ENCODE measurements at places on chromosomes 2 and 18. TPM values are rescaled to one million over a fixed set of nuclear protein-coding genes. Genes with fewer than 3 reads are reported as not detected.

Gene PSMA8
- 0.84 TPM for polyA plus RNA-seq

Gene POMC
- polyA plus RNA-seq, result 20.3 TPM

Gene PAX8
- 0.41 TPM for polyA plus RNA-seq

Gene SFTPB
- 0.89 TPM for polyA plus RNA-seq

Gene SMYD5
- polyA plus RNA-seq, result 14.5 TPM

Gene RESP18
- 0.07 TPM for polyA plus RNA-seq

Gene CCDC68
- 1.8 TPM for polyA plus RNA-seq

Gene STARD6
- 0.21 TPM for polyA plus RNA-seq

Gene TXNDC2
- 0.02 TPM for polyA plus RNA-seq

Gene HTR2B
- 0.84 TPM for polyA plus RNA-seq

Gene XIRP2
- 0.21 TPM for polyA plus RNA-seq

Gene RAPH1
- polyA plus RNA-seq, result 4.4 TPM

Gene TMEM18
- polyA plus RNA-seq, result 25.0 TPM

Gene CYP27C1
- 0.05 TPM for polyA plus RNA-seq
